Activated T-cell treated with anti-CD3 and anti-CD28 coated beads for 1 hour (primary cell): ENCODE measurements at places on chromosomes 11 and 22.

DNA sequence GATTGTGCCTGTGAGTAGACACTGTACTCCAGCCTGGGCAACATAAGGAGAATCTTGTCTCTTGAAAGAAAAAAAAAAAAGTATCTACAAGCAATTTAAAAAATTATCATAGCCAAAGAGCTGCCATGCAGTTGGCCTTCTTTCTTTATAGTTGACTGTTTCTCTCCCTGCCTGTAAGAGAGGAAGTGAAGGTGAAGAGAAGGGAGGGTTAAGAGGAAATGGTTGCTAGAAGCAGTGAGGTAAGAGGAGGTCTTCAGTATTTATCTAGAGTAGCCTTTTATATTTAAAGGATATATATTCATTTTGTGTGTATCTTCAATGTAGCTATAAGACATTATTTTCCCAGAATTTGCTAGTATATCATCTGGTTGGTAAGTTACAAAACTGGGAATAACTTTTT lies 217.9 kb downstream of the TMEM135 start:
- DNase-seq, result no peak

DNA sequence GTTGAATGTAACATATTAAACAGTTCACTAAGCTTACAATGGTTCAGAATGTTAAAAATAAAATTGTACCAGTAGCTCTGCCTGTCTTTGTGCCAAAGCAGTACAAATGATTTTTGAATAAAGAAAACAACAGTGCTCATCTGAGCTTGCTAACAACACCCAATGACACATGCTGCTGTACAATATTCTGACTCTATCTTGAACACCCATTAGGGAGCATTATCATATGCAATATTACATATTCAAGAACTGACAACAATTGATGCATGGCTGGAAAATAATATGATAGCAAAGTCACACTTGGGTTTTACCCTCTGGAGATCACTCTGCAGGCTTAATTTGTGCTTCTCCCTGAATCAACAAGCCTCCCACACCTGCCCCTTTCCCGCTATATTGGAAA lies 953.7 kb downstream of the OPCML start:
- DNase-seq, result no peak

DNA sequence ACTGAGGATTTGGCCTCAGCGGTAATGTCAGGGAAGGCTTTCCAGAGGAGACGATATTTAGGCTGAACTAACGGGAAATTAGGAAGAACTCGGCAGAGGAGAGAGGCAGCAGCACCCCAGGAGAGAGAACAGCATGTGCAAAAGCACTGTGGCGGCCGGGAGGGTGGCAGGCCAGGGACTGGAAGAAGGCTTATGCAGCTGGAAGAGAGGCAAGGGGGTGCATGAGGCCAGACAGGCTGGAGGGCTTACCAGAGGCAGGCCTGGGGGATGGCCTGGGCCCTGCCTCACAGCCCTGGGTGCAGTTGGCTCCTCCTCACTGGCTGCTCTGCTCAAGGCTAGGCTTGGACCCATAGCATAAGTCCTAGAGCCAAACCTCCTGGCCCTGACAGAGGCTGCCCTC lies 7.7 kb upstream of the NPAS4 start:
- no peak for DNase-seq

- no peak for DNase-seq
Measured at GRCh38 chr11:2460540-2461252, 15.9 kb downstream of the KCNQ1 start.
